ENCODE measurements at places on chromosomes 11 and 22. TPM values are rescaled to one million over a fixed set of nuclear protein-coding genes. Genes with fewer than 3 reads are reported as not detected.

The OR8D2 gene
- not detected for total RNA-seq

The GVQW3 gene
- 2.1 TPM for total RNA-seq

The ARHGEF17 gene
- 0.19 TPM for total RNA-seq

The KDM4D gene
- total RNA-seq = 2.1 TPM

The RAG1 gene
- total RNA-seq = 0.14 TPM

The DTX4 gene
- 0.14 TPM for total RNA-seq

- no peak for DNase-seq
- H3K27ac ChIP-seq = no peak overlapping the region
- H3K4me1 ChIP-seq = peaks cover 3% of the 10 kb centered on the region
- H3K4me3 ChIP-seq = no peak overlapping the region
These were observed 225.9 kb upstream of the SESN3 start for GRCh38 chr11:95456714-95457491.

- no peaks in the 10 kb centered on the region for H3K4me1 ChIP-seq
- H3K27ac ChIP-seq = no peak overlapping the region
- no peak for DNase-seq
- H3K4me3 ChIP-seq = no peak overlapping the region
- no peaks in the 10 kb centered on the region for H3K36me3 ChIP-seq
- peaks cover 45% of the 10 kb centered on the region for H3K27me3 ChIP-seq
These were observed 16.2 kb downstream of the ARHGEF12 start for GRCh38 chr11:120352405-120352804.

DNA sequence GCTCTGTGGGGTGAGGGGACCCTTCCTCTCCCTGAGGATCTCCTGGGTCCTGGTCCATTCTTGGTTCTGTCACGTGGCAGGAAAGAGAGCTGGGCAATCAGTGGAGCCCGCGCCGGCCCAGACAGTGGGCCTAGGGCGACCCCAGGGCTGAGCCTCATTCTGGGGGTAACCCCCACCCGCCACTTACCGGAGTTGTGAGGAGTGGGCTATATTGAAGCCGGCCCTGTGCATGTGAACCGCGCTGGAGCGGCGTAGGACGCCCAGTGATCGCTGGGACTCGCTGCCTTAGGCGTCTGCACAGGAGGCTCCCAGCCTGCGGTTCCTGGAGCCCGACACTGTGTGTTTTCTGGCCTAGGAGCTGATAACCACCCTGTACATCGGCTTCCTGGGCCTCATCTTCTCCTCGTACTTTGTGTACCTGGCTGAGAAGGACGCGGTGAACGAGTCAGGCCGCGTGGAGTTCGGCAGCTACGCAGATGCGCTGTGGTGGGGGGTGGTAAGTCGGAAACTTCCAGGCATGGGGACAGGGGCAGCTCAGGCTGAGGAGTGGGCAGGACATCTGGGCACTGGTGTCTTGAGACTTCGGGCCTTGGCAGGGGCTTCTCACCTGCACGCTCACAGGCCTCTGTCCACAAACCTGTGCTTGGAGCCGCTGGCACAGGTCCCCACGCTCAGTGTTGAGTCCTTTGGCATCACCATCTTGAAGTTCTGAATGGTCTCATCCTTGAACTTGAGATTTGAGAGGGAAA is 127.1 kb downstream of the KCNQ1OT1 start:
- H3K36me3 ChIP-seq = no peaks in the 10 kb centered on the region
- no peak overlapping the region for H3K4me3 ChIP-seq
- no peaks in the 10 kb centered on the region for H3K4me1 ChIP-seq
- H3K27me3 ChIP-seq = no peaks in the 10 kb centered on the region
- H3K27ac ChIP-seq = no peak overlapping the region

DNA sequence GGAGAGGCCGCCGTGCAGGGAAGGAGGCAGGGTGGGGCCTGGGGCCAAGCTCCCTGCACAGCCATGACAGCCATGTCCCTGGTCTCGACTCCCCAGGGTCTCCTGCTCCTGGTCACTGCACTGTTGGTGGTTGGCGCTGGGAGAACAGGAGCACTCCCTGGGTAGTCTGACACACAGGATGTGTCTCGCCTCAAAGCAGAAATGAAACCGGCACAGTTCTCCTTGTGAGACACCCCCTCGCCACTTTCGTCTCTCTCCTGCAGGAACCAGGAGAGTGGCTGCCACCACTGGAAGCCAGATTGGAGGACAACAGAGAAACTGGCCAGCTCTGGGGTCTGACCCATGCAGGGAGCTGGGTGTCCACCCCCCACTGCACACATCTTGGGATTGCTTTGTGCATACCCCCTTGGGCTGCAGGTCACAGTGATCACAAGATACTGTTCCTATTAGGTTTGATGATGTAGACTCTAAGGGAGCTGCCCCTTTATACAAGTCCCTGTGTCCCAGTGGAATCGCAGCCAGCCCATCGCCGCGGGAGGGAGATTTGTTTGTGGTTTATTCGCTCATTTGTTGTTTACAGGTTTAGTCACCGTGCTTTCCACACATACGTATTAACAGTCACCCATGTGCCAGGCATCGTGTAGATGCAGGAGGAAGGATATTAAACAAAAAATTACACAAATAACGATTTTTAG is 27.0 kb upstream of the YWHAH start:
- H3K36me3 ChIP-seq = no peaks in the 10 kb centered on the region
- H3K4me3 ChIP-seq = no peak overlapping the region
- DNase-seq = no peak
- H3K27me3 ChIP-seq = no peaks in the 10 kb centered on the region
- H3K27ac ChIP-seq = no peak overlapping the region

- no peak for DNase-seq
- no peaks in the 10 kb centered on the region for H3K4me1 ChIP-seq
- H3K27ac ChIP-seq = no peak overlapping the region
- no peak overlapping the region for H3K4me3 ChIP-seq
- peaks cover 4% of the 10 kb centered on the region for H3K27me3 ChIP-seq
These were observed 334.5 kb downstream of the TTC28 start for GRCh38 chr22:28344918-28345703.

- no peaks in the 10 kb centered on the region for H3K27me3 ChIP-seq
- H3K27ac ChIP-seq = no peak overlapping the region
- no peak overlapping the region for H3K4me3 ChIP-seq
- peak; percentile 26 for DNase-seq
These were observed 121.5 kb downstream of the RRAS2 start for GRCh38 chr11:14237444-14237961.

DNA sequence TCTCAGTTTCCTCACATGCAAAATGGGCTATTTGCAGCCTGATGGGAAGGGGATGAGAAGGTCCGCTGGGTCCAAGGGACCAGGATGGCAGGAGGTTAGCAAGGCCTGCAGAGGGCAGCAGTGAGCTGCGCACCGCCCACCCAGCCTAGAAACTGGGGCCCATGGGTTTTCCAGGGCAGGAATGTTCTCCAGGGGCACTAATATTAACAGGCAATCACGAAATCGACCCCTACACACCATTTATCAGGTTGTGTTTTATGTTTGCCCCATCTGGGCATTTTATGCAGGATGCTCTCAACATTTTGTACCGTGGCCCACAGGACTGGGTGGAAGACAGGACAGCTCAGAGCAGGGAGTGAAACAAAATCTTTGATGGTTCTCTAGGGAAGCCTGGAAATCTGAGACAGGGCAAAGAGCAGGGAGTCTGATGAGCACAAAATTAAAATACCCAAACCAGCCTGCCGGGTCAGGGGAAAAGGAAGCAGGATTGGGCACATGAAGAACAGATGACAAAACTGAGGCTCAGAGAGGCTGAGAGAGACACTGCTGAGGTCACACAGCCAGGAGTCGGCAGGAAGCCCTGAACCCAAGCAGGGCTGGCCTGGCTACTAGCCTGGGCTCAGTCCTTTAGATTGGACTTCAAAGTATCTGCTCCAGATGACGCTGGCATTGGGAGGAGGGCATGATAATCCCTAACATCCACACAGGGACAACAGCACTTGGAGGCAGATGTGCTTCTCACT is 1.6 kb upstream of the BCR start:
- H3K4me1 ChIP-seq = peaks cover 43% of the 10 kb centered on the region
- H3K4me3 ChIP-seq = peak overlapping the region; percentile 24
- H3K27ac ChIP-seq = peak overlapping the region; percentile 53
- no peaks in the 10 kb centered on the region for H3K27me3 ChIP-seq

- no peak overlapping the region for H3K4me3 ChIP-seq
- H3K4me1 ChIP-seq = no peaks in the 10 kb centered on the region
- no peak overlapping the region for H3K27ac ChIP-seq
- DNase-seq = no peak
These were observed 44.4 kb downstream of the NAT10 start for GRCh38 chr11:34149786-34150185.

- H3K36me3 ChIP-seq = peaks cover 35% of the 10 kb centered on the region
- H3K27me3 ChIP-seq = no peaks in the 10 kb centered on the region
- H3K27ac ChIP-seq = peak overlapping the region; percentile 70
- H3K4me1 ChIP-seq = peaks cover 43% of the 10 kb centered on the region
- DNase-seq = peak; percentile 25
- no peak overlapping the region for H3K4me3 ChIP-seq
These were observed 39.2 kb downstream of the BRD1 start for GRCh38 chr22:49788504-49788903.

- H3K4me1 ChIP-seq = no peaks in the 10 kb centered on the region
- no peak for DNase-seq
- no peak overlapping the region for H3K4me3 ChIP-seq
- H3K27me3 ChIP-seq = peaks cover 14% of the 10 kb centered on the region
These were observed 138.0 kb upstream of the POU2AF2 start for GRCh38 chr11:111107501-111107900.

DNA sequence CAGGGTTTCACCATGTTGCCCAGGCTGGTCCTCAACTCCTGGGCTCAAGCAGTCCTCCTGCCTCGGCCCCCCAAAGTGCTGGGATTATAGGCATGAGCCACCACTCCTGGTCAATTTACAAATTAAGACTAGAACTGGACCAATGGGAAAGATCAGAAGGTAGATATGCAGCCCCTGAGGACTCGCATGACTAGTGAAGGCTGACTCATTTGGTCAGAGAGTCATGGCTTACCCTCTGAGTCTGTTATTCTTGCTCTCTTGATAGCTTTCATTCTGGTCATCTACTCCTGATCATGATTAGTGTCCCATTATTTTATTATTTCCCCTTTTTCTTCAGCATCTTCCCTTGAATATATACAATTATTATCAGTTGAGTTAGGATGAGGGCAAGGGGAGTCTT is 2.7 kb upstream of the LDHAL6A start:
- H3K4me3 ChIP-seq = no peak overlapping the region
- peaks cover 7% of the 10 kb centered on the region for H3K27me3 ChIP-seq
- DNase-seq = no peak
- H3K4me1 ChIP-seq = peaks cover 2% of the 10 kb centered on the region
- H3K27ac ChIP-seq = no peak overlapping the region

GRCh38 chr22:20562607-20563465 is 55.4 kb downstream of the MED15 start:
- H3K4me1 ChIP-seq = peaks cover 58% of the 10 kb centered on the region
- no peak overlapping the region for H3K27ac ChIP-seq
- H3K27me3 ChIP-seq = no peaks in the 10 kb centered on the region
- no peak overlapping the region for H3K4me3 ChIP-seq

- DNase-seq = no peak
- H3K4me1 ChIP-seq = no peaks in the 10 kb centered on the region
- H3K36me3 ChIP-seq = peaks cover 26% of the 10 kb centered on the region
- H3K27ac ChIP-seq = no peak overlapping the region
- H3K27me3 ChIP-seq = no peaks in the 10 kb centered on the region
These were observed 13.0 kb downstream of the MRPL21 start for GRCh38 chr11:68890490-68891231.

GRCh38 chr22:17627961-17628405 is 566 bp downstream of the ATP6V1E1 start:
- H3K36me3 ChIP-seq = peaks cover 5% of the 10 kb centered on the region
- peak overlapping the region; percentile 98 for H3K4me3 ChIP-seq
- peak overlapping the region; percentile 92 for H3K27ac ChIP-seq
- H3K27me3 ChIP-seq = no peaks in the 10 kb centered on the region
- DNase-seq = no peak

DNA sequence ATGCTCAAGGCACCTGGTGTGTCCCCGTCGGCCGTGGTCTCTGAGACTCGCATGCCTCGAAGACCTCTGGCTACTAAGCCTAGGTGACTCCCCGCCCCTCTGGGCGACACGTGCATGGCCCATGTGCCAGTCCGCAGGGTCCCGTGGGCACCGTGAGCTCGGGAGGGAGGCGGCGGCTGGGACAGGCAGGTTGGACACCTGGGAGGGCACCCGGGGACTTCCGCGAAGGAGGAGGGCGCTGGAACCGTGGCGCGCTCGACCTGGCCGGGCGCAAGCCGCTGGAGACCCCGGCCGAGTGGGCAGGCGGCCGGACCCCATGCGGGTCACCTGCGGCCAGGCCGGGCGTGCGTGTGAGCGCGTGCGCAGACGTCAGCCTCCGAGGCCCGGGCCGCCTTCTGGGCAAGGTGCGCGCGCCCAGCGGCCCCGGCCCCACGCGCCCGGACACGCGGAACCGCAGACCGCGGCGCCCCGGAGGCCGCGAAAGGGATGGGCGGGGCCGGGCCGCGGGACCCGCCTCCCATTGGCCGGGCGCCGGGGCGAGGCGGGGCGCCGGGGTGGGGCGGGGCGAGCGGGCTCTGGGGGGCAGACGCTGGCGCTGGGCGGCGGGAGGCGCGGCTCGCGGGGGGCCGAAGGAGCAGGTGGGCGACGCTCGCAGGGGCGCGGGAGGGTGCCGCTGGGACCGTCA is 579 bp upstream of the RASD2 start:
- H3K36me3 ChIP-seq = no peaks in the 10 kb centered on the region
- H3K27ac ChIP-seq = no peak overlapping the region
- no peaks in the 10 kb centered on the region for H3K4me1 ChIP-seq
- peak overlapping the region; percentile 61 for H3K4me3 ChIP-seq
- peaks cover 25% of the 10 kb centered on the region for H3K27me3 ChIP-seq

DNA sequence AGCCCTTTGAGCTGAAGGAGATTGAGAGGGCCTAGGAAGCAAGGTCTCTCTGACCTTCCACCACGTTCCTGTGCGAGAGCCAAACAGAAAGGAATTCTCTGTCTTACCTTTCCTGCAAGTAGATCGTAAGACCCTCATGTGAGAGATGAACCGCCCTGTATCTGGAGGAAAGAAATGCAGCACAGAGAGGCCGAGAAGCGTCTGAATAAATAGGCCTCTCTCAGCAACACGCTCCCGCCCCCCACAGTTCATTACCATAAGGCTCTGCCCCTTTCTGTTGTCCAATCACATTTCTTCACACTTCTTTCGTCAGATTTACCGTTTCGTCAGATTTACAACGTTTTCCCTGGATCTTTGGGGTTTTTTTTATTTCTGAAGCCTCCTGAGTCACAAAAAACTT is 90.3 kb downstream of the BLID start:
- DNase-seq = no peak
- H3K4me1 ChIP-seq = no peaks in the 10 kb centered on the region
- no peak overlapping the region for H3K27ac ChIP-seq

- no peak for DNase-seq
- no peak overlapping the region for H3K4me3 ChIP-seq
- H3K27ac ChIP-seq = no peak overlapping the region
- H3K4me1 ChIP-seq = no peaks in the 10 kb centered on the region
These were observed 12.8 kb downstream of the AQP11 start for GRCh38 chr11:77602381-77603088.

GRCh38 chr11:121439337-121439736 is 12.8 kb upstream of the SORL1 start:
- H3K27me3 ChIP-seq = no peaks in the 10 kb centered on the region
- H3K27ac ChIP-seq = no peak overlapping the region
- H3K4me1 ChIP-seq = peaks cover 59% of the 10 kb centered on the region
- no peak overlapping the region for H3K4me3 ChIP-seq
- no peak for DNase-seq
